ENCODE measurements at places on chromosomes 5 and 9. TPM values are rescaled to one million over a fixed set of nuclear protein-coding genes. Genes with fewer than 3 reads are reported as not detected.

DNA sequence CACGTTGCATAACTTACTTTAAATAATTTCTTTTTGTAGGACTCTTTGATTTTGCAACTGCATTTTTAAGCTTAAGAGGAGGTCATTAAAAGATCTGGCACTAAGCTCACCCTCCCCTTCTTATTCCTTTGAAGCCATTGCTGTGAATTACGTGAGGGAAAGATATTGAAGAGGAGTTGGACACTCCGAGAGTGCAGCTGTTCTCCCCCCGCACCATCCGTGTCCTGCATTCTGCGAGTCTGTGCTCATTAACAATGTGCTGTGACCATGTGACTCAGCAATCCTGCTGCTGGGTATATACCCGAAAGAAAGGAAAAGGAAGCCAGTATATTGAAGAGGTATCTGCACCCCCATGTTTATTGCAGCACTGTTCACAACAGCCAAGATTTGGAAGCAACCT, 40.0 kb downstream of the NXNL2 start:
- H3K36me3 ChIP-seq, result no peaks in the 10 kb centered on the region
- H3K4me1 ChIP-seq, result no peaks in the 10 kb centered on the region
- H3K27ac ChIP-seq, result no peak overlapping the region

DNA sequence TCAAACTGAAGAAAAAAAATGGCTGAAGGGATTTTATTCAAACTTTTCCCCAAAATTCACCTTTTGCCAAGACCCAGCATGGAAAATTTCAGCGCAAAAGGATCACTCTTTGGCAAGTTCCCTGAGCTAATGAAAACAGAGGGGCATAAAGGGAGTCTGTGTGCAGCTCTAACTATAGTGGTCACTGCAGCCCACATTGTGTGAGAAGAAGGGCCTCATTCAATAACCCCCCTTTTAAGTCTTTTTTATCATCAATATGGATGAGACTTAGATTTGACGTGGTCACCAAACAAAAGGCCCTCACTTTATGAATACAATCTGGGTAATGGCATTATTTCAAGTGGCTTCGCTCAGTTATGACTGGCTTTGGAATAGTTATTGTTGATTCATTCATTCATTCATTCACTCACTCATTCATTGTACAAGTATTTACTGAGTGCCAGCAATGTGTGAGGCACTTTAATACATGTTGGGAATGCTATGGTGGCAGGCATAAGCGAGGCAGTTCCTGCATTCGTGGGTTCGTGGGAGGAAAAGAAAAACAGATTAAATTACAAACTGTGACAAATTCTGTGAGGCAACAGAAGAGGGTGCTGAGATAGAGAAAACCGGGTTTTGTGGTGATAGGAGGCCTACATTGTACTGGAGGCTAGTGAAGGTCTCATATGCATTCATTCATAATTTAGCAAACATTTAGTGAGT, 145.7 kb upstream of the KLF4 start:
- peaks cover 34% of the 10 kb centered on the region for H3K4me1 ChIP-seq
- peaks cover 65% of the 10 kb centered on the region for H3K27me3 ChIP-seq
- H3K36me3 ChIP-seq, result no peaks in the 10 kb centered on the region
- H3K4me3 ChIP-seq, result no peak overlapping the region

DNA sequence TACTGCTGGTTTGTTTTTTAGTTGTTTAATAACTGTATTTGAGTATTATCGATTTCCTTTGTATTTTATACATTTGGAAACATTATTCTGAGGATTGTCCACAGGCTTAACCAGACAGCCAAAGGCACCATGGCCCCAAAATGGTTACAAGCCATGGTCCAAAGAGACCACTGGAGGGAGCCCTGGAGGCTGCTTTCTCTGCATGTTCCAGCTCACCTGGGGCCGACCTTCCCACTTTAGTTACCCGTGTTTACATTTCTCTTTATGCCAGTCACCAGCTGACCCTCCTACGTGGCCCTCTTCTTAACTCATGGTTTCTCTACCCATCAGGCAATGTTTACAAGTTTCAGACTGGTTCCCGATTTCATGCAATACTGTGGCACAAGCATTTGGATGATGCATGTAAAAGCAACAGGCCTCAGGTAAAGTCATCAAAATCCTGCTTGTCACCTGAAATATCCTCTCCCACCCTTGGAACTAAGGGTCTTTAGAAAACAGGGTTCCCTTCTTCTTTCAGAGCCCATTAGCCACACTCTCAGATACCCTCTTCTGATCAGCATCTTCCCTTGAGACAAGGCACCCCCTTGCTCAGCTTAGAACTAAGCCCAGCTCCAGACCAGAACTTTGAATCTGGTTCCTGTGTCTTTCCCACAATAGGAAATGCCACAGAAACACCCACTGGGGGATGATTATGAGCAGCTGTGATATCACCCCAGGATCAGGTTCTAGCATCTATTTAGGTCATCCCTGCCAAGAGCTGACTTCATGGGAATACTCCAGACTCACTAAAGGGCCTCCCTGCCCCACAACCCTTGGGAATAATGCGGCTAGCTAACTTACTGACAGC, 49.9 kb upstream of the GARNL3 start:
- H3K36me3 ChIP-seq, result no peaks in the 10 kb centered on the region
- peaks cover 10% of the 10 kb centered on the region for H3K4me1 ChIP-seq
- no peak overlapping the region for H3K4me3 ChIP-seq

- H3K27me3 ChIP-seq, result no peaks in the 10 kb centered on the region
- no peak overlapping the region for H3K4me3 ChIP-seq
- no peak for DNase-seq
- peaks cover 24% of the 10 kb centered on the region for H3K36me3 ChIP-seq
- H3K27ac ChIP-seq, result no peak overlapping the region
- H3K4me1 ChIP-seq, result no peaks in the 10 kb centered on the region
These were observed 24.4 kb downstream of the SKIC3 start for GRCh38 chr5:95530416-95530815.

- no peak overlapping the region for H3K27ac ChIP-seq
- no peak for DNase-seq
- no peaks in the 10 kb centered on the region for H3K27me3 ChIP-seq
- H3K4me3 ChIP-seq, result no peak overlapping the region
- H3K4me1 ChIP-seq, result no peaks in the 10 kb centered on the region
These were observed 30.5 kb upstream of the EEIG1 start for GRCh38 chr9:128011071-128011817.

GRCh38 chr9:105187781-105188180, 56.7 kb upstream of the SLC44A1 start:
- H3K4me1 ChIP-seq, result no peaks in the 10 kb centered on the region
- no peak for DNase-seq
- H3K27ac ChIP-seq, result no peak overlapping the region
- H3K36me3 ChIP-seq, result peaks cover 6% of the 10 kb centered on the region
- H3K27me3 ChIP-seq, result no peaks in the 10 kb centered on the region

DNA sequence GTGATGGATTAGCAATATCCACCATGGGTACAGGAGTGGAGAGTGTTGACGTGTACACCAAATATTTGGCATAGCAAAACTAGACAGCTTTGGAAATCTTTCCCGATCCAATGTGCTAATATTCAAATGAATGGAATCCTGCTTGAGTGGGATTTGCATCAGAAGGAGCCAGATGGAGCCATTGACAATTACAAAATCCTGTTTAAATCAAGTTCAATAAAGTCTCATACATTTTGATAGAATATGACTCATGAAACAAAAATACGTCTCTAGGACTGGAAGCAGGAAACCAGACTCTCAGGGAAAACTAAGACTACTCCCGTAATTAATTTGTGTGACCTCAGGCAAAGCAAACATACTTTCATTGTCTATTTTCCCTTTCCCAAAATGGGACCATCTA, 13.0 kb downstream of the TNC start:
- no peak for DNase-seq
- peaks cover 12% of the 10 kb centered on the region for H3K4me1 ChIP-seq
- no peak overlapping the region for H3K4me3 ChIP-seq
- no peak overlapping the region for H3K27ac ChIP-seq
- H3K36me3 ChIP-seq, result no peaks in the 10 kb centered on the region

- H3K36me3 ChIP-seq, result no peaks in the 10 kb centered on the region
- no peak overlapping the region for H3K4me3 ChIP-seq
- peaks cover 14% of the 10 kb centered on the region for H3K27me3 ChIP-seq
- no peaks in the 10 kb centered on the region for H3K4me1 ChIP-seq
- no peak for DNase-seq
These were observed 6.0 kb upstream of the NEK6 start for GRCh38 chr9:124251605-124252378.

- no peak overlapping the region for H3K4me3 ChIP-seq
- H3K27me3 ChIP-seq, result no peaks in the 10 kb centered on the region
- peaks cover 19% of the 10 kb centered on the region for H3K4me1 ChIP-seq
- H3K27ac ChIP-seq, result no peak overlapping the region
- DNase-seq, result no peak
- no peaks in the 10 kb centered on the region for H3K36me3 ChIP-seq
These were observed 51.6 kb downstream of the ENTREP1 start for GRCh38 chr9:69376651-69377050.

- no peak for DNase-seq
- H3K4me1 ChIP-seq, result peaks cover 3% of the 10 kb centered on the region
- H3K4me3 ChIP-seq, result no peak overlapping the region
- H3K27me3 ChIP-seq, result no peaks in the 10 kb centered on the region
These were observed 30.2 kb upstream of the TNIP1 start for GRCh38 chr5:151110992-151111391.

GRCh38 chr9:105046907-105047741, 119.2 kb upstream of the ABCA1 start:
- no peak overlapping the region for H3K27ac ChIP-seq
- no peak for DNase-seq
- H3K4me3 ChIP-seq, result no peak overlapping the region
- peaks cover 4% of the 10 kb centered on the region for H3K4me1 ChIP-seq

GRCh38 chr5:157241483-157241882, 24.4 kb upstream of the CYFIP2 start:
- peaks cover 6% of the 10 kb centered on the region for H3K27me3 ChIP-seq
- H3K36me3 ChIP-seq, result no peaks in the 10 kb centered on the region
- no peaks in the 10 kb centered on the region for H3K4me1 ChIP-seq
- no peak for DNase-seq
- H3K27ac ChIP-seq, result no peak overlapping the region

- H3K4me1 ChIP-seq, result peaks cover 5% of the 10 kb centered on the region
- H3K4me3 ChIP-seq, result no peak overlapping the region
- peaks cover 87% of the 10 kb centered on the region for H3K27me3 ChIP-seq
- no peak overlapping the region for H3K27ac ChIP-seq
- H3K36me3 ChIP-seq, result no peaks in the 10 kb centered on the region
These were observed 4.8 kb downstream of the FOXE1 start for GRCh38 chr9:97857606-97858392.

DNA sequence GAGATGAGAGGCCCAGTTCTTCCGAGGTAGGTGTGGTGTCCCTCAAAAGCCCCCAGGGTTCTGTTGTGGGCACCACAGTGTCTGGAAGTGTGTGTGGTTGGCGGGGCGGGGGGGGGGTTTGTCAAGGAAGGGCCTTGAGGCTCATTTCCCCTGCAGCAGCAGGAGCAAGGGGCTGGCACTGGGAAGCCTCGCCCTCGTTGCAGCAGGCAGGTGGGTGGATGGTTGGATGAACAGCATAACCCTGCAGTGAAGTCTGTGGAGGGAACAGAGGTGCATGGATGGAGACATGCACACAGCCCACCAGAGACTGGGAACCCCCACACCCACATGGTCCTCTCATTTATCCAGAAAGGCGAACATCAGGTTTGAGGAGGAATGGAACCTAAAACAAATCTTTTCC, 2.0 kb upstream of the SPATA31E1 start:
- no peaks in the 10 kb centered on the region for H3K27me3 ChIP-seq
- H3K36me3 ChIP-seq, result no peaks in the 10 kb centered on the region
- H3K4me3 ChIP-seq, result no peak overlapping the region
- H3K4me1 ChIP-seq, result no peaks in the 10 kb centered on the region

- DNase-seq, result no peak
- no peak overlapping the region for H3K27ac ChIP-seq
- H3K4me3 ChIP-seq, result no peak overlapping the region
- peaks cover 9% of the 10 kb centered on the region for H3K27me3 ChIP-seq
- peaks cover 2% of the 10 kb centered on the region for H3K4me1 ChIP-seq
These were observed 87.0 kb upstream of the MTAP start for GRCh38 chr9:21715408-21715807.

The SEC24A gene
- 27.0 TPM for total RNA-seq

The MTREX gene
- 79.5 TPM for total RNA-seq

The RECK gene
- total RNA-seq, result 7.1 TPM

The SOHLH1 gene
- not detected for total RNA-seq

The PAEP gene
- total RNA-seq, result not detected

The SCGB3A2 gene
- not detected for total RNA-seq

The ABLIM3 gene
- 0.27 TPM for total RNA-seq

The ADGRD2 gene
- total RNA-seq, result not detected
